ENCODE measurements at places on chromosomes 12 and 14.

- no peak for DNase-seq
These were observed 28.2 kb upstream of the TMEM106C start for GRCh38 chr12:47935184-47935583.

DNA sequence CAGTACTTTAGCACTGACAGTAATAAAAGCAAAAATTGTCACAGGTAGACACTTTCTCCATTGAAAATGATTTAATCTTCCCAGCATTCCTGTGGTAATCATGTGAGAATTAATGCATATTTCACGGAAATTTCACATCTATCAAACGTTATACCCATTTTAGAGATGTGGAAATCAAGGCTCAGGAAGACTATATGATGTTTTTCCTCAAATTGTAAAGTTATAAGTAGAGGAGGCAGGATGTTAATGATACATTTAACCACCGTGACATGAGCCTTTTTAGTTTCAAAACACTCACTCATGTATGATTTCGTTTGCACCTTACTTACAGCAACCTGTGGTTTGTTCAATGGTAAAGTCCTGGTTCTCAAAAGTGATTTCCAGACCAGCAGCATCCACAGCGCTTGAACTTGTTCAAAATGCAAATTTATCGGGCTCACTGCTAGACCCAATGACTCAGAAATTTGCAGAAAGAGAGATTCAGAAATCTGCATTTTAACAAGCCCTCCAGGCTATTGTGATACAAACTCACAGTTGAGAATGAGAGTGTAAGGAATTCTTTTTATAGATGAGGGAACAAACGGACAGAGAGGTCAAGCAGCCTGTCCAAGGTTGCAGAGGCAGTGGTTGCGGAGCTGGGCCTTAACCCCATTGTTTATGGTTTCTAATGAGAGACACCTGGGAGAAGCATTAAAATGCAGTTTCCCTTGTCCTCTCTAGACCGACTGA, 654.8 kb upstream of the TBX3 start:
- DNase-seq = no peak

DNA sequence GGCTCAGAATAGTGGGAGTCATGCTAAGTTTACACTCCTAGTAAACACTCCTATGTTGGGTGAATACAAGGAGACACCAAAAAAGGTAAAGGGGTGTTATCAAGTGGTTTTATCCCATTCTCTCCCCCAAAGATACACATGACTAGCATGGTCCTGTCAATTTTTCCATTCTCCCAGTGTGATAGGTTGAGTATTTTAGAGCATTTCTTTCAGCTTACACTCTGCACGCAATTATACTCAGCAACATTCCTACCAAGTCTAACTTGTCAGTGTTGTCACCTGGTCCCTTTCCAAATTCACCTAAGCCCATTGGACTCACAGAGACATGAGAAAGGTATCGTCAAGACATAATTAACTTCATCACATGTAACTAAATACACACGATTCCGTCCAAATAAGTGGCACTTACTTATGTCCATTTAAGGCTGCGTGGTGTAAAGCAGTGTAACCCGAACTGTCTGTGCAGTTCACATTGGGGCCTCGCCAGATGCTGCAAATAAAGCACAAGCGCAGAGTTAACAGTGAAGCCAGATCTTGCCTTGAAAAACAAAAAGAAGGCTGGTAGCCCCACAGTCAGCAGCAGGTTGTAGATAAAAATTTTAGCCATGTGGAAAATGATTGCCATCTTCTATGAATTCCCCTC, 159.7 kb downstream of the ANKS1B start:
- no peak for DNase-seq

GRCh38 chr12:90393089-90393488, 561.9 kb downstream of the CCER1 start:
- DNase-seq = no peak

DNA sequence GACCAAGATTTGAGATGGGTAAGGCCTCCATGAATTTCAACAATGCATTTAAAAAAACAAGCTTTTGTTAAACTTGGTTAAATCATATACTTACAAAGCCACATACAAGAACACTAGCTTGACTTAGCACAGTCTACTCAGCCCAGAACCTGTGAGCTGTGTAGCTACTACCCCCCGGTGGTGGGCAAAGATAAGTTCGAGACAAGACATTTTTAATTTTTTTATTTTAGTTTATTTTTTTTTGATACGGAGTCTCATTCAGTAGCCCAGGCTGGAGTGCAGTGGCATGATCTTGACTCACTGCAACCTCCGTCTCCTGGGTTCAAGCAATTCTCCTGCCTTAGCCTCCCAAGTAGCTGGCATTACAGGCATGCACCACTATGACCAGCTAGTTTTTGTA, 3.7 kb upstream of the NECAP1 start:
- peak; percentile 8 for DNase-seq

DNA sequence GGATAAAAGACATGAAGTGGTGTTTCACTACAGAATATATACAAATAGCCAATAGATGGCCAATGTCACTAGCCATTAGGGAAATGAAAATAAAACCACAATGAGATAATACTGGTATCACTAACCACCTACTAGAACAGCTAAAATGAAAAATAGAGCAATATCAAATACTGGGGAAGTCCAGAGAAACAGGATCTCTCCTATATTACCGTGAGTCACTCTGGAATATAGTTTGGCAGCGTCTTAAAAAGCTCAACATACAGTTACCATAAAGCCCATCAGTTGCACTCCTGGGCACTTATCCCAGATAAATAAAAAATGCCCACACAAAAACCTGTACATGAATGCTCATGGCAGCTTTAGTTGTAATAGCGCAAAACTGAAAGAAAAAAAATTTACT, 101.7 kb downstream of the TMTC1 start:
- DNase-seq = no peak

DNA sequence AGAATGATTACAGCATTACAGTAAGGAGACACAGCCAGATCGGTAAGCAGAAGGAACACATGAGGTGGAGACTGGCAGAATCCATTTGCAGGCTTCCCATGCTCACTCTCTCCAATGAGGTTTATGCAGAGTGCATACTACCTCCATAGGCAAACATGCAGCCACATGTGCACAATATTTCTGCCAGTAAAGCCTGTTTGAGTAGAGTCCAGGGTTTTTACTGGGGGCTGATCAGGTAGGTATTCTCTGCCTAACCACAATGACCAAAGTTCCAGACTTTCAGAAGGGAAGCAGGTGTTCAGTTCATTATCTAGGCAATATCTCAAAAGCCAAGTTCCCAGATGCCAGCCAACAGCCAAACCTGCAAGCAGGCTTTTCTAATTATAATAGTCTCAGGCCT, 31.1 kb downstream of the INTS13 start:
- no peak for DNase-seq

GRCh38 chr14:69763761-69764510, 3.0 kb upstream of the SRSF5 start:
- no peak for DNase-seq

DNA sequence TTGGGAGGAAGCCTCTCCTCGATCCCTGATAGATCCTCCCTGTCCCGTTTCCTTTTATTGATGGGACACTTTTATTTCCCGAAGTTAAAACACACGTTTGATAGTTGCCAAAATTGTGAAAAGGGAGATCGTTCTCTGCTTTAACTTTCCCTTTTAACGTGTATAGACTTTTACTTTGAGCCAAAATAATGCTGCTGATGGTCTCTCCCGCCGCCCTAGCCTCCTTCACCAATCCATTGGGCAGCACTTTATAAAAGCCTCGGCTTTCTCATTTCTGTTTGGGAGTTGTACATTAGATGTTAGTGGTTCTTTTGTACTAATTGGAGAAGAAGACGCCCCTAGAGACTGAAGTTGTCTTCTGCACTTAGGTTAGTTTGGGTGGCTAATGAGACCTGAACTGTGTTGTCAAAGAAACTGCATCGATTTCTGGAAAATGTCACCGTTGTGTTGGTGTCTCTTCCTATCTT, 1.4 kb downstream of the TMTC2 start:
- DNase-seq = no peak

GRCh38 chr12:21129351-21129750, 1.6 kb upstream of the SLCO1B1 start:
- no peak for DNase-seq

GRCh38 chr12:130938186-130938585, 15.5 kb upstream of the ADGRD1 start:
- DNase-seq = no peak

- no peak for DNase-seq
These were observed 126.7 kb downstream of the ESRRB start for GRCh38 chr14:76502638-76503037.

GRCh38 chr14:76964695-76965094, 63.8 kb downstream of the IRF2BPL start:
- DNase-seq = no peak

GRCh38 chr12:60539592-60539991, 943.8 kb downstream of the SLC16A7 start:
- DNase-seq = no peak

DNA sequence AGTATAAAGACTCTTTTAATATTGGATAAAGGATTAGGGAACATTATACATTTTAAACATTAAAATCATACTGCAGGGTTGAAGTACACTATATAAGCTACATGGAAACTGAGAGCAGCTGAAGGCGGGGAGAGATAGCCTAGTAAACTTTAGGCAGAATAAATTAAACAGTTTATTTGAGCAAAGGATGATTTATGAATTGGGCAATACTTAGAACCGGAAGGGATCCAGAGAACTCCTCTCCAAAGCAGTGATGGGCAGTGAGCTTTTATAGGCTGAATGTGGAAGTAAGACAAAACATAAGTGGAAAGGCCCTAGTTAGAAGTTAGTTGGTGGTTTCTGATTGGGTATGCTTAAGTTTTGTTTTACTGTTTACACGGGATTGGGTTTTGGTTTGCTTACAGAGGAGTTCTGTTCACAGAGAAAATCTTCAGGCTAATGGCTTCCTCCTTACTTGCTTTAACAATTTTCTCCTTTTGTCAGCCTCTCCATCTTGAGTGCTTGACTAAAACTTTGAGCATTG, 18.9 kb downstream of the LEMD3 start:
- no peak for DNase-seq

DNA sequence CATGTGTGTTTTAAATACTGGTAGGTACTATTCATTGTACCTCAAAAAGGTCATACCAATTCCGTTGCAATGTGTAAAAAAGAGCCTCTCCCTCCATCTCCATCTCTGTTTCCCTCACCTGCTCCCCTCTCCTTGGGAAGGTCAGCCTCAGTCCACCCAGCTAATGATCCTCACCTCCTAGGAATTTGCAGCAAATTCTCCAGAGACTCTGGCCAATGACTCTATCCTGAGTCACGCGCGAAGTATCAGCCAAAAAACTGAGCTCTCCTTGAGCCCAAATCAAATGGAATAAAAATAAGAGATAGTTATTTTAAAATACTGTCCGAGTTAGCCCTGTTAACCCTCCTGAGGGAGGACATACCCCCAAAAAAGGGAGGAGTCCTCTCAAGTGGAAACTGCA, 148.4 kb downstream of the DPF3 start:
- DNase-seq = no peak

- no peak for DNase-seq
These were observed 5.0 kb downstream of the TAMALIN start for GRCh38 chr12:52011602-52012214.

DNA sequence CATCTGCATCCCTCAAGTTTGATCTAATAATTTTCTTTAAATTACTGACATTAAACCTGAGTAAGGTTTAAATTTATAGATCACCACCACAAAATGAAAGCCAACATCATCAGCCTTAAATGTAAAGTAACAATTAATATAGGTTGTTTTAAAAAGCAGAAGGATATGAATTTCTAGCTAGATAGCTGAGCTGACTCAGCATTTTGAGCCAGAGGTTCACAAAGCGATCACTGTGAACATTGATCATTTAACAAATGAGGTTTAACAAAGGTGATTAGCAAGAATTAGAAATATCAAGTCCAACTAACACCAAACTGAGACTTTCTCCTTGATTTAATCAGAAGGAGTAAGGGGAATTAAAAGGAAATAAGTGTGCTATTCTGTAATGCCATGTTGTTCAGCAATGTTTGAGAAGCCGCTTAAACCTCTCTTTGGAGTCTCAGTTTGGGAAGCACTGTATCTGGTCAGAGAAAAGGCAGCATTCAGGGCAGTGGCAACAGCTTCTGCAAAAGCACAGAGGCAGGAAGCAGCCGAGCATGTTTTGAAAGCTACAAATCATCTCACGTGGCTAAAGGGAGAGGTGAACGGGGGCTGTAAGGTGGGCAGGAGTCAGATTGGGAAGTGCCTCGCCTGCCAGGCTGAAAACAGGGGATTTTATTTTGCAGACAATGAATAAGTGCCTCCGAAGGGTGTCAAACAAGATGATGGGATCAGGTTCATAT, 19.6 kb downstream of the RIMBP2 start:
- DNase-seq = no peak

GRCh38 chr12:118022728-118023109, 6.2 kb downstream of the RFC5 start:
- no peak for DNase-seq

DNA sequence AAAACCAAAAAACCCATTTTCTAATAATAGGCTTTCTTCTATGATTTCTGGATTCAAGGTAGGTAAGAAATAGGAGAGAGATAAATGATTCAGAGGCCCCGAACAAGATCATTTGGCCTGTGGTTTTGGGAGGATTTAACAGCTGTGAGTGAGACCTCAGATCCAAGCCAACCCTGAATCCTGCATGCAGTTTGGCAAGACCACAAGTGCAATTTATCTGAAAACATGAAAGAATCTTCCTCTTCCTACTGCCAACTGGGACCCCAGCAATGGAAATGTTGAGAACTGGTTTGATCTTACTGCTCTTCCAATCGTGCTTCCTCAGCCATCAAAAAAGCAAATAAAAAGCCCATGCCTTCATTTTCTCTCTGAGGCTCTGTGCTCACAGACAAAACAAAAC, 519.7 kb upstream of the TBX3 start:
- no peak for DNase-seq

DNA sequence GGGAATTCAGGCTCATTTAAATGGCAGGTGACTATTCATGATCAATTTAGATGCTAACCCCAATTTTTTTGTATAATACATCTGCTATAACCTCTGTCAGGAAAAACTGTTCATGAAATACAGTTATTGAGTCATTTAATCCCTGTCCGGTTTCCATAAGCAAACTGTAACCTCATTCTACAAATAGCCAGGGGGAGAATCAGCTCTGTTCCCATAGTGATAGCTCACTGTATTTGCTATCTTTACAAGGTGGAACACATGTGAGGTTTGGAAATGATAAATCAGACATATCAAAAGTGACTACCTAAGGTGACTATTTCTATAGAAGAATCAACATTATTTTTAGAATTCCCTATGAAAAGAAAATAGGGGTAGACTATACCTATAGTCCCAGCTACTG, 38.6 kb upstream of the VPS33A start:
- DNase-seq = no peak

DNA sequence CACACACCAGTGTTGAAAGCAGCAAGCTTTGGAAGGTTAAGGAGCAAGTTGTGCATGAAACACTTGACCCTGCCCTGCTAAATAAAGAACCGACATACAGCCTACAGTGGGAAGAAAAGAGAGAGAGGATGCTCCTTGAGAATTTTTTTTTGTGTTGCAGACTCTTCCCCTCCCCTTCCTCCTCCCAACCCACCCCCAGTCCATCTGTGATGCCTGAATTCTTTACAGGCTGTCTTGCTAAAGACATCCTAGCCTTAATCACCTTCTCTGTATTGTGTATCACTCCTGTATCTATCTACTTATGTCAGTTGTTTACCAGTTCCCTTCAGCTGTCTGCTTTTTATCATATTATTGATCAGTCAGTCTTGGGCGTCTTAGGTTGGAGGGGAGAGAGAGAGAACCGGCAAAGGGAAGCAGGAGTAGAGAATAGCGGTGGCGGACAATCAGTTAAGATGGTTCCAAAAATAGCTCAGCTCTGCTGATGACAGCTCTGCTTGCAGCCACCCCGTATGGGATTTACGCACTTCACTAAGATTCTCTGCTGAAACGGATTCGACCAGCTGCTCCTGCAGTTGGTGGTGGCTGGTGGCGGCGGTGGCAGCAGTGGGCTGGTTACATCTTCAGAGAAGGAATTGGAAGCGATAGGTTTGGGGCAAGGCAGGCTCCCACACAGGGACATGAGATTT, 664.7 kb downstream of the NRXN3 start:
- DNase-seq = no peak

Measured in NCI-H1436 treated with DMSO at 0.1 percent for 48 hours (cell line).